Panc1 (cell line): ENCODE measurements at places on chromosomes 1 and 21. TPM values are rescaled to one million over a fixed set of nuclear protein-coding genes. Genes with fewer than 3 reads are reported as not detected.

DNA sequence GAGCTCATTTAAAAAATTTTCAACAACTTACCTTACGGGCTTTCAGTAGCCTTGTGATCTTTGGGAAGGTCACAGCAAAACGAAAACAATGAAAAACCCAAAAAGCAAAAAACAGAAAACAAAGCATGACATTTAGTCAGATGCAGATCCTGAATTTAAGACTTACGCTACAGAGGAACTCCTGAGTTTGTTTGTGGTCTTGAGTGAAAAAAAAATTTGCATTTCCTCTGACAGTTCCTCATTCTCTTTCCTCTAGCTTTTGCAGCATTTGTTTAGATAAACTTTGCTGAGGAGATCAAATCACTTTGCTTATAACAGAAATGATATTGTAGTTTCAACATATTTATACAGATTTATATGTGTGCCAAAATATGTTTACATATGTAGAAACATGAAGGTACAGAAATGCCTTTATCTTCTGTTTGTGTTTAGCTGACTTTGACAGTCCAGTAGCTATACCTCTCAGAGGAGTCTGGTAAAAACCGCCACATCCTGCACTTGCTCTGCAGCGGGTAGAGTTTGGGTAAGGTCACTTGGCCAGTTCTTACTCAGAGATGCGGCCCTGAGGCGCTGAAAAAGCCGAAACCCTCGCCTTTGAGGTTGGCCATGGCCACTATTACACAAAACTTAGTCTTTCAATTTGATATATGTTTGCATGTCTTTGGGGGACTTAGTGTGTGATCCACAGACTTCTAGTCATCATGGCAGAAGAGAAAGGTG is 142.5 kb downstream of the TNR start:
- no peak for DNase-seq

GRCh38 chr1:15902882-15903281 is 55.4 kb downstream of the SPEN start:
- DNase-seq: peak; percentile 71

Gene SPRR1A
- not detected for total RNA-seq

Gene HSD3B2
- 1.2 TPM for total RNA-seq

Gene MIB2
- total RNA-seq: 74.5 TPM

Gene SPRR3
- total RNA-seq: not detected

Gene TINAGL1
- 6.1 TPM for total RNA-seq

GRCh38 chr1:202245391-202245790 is 51.8 kb downstream of the LGR6 start:
- no peak for DNase-seq

DNA sequence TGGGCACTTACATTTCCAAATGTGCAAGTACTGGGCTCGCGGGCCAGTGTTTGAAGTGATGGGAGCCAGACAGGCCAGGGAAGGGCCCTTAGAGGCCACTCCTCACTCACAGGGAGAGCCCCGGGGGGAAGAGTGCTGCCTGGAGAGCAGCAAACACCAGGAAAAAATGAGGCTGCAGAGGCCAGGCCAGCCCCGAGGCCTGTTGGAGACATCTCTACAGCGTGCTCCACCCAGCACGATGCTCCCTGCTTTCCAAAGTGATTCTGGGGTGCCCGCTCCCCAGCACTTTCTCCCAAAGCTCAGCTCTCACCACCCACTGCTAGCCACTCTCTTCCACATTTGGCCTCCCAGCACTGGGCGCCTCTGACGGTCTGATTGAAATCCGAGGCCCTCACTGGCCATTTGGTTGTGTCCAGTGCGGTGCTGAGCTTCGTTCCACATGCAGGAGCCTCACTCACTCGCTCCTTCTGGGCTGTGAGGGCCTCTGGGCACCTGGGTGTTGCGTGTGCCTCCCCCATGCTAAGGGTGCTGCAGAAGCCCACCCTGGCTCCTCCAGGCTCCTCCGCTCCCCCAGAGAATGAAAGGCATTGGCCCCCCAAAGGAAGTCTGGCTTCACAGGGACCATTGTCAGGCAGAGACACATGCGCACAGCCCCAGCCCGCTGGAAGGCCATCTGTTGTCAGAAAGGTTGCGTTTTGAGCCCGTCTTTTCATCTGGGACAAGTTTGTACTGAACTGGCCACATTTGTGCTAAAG is 385.4 kb upstream of the VAMP3 start:
- DNase-seq: no peak

Gene OR2L3
- not detected for total RNA-seq

DNA sequence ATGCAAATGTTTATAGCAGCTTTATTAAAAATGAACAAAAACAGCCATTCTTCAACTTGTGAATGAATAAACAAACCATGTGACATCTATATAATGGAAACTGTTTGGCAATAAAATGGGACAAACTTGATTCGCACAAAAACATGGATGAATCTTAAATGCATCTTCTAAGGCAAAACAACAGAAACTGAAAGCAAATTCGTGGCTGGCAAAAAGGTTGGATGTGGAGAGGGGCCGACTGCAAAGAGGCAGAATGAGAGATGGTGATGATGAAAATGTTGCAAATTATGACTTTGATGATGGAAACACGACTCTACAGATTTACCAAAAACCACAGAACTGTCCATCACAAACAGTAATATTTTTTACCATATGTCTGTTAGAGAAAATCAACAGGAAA is 327.0 kb upstream of the NR5A2 start:
- DNase-seq: no peak

Gene OR2L5
- total RNA-seq: not detected

GRCh38 chr1:12341667-12342066 is 111.8 kb downstream of the VPS13D start:
- no peak for DNase-seq

Gene CENPF
- total RNA-seq: 156 TPM

- DNase-seq: no peak
Measured at GRCh38 chr1:77193951-77194350, 25.3 kb downstream of the PIGK start.

Gene SH2D2A
- 0.69 TPM for total RNA-seq

DNA sequence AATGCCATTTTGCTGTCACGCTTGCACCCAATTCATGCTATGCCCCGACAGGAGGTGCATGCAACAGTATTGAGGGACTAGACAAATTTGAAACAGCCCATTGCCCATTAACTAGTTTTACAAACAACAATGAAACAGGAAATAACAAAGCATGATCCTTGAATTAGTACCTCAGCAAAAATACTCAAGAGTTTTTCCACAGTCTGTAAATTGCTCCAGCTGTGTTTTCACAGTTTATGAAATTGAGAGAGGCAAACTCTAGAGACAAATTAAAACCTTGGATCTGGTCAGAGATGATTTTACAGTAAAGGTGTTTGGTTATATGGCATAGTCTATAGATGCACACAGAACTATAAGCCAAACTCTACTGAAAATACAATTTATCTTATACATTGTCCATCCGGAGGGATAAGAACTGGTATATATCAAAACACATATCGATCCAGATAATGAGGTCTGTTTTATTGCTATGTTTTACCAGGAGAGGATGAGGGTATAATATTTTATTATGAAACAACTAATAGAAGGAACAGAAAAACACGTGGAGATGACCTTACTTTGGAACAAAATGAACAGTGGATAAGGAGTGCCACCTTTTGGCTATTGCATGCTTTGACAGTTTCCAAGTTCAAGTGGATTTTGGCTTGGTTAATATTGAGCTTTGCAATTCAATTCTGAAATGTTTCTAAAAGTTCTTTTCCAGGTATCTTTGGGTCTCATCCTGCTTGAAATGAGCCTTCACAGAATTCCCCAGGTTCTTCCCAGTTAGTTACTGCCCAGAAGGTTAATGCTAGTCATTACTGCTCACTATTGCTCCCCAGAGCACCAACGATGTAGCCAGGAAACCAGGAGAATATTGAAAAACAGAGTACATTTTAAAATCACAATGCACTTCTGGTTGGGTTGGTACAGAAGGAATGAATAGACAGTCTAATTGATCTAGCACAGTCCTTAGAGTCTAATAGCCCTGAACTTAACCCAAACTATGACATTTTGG is 45.7 kb downstream of the ZC3H11B start:
- DNase-seq: peak; percentile 30

DNA sequence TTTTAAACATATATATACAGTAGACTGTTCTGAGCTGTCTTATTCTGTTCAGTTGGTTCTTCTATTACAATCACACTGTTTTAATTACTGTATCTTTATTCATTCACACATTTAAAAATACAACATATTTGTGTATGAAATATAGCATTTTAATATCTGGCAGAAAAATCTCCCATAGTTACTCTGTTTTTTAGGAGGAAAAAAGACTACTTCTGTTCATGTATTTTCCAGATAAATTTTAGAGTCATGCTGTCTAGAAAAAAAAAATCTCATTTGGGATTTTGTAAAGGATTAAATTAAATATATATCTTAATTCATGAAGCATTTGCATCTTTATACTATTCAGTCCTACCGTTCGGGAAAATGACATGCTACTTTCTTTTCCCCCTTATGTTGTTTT is 101.8 kb upstream of the CD34 start:
- no peak for DNase-seq

DNA sequence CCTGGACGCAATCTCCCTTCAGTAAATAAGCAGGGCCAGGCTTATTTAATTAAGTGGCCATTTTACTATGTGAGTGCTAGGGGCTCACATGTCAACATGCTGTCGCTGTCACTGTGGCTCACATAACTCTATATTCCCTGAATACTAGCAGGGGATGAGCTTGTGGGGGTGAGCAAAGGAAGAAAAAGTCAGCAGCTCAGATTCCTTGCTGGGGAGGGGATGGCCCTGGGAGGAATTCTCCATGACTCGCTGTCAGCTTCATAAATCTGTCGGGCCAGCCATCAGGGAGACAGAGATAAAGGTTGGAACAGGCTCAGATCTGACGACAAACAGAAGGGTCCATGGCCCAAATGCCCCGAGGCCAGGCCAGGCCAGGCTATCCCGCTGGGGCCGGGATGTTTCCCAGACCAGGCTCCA is 26.0 kb upstream of the PLEKHG5 start:
- no peak for DNase-seq

GRCh38 chr1:76562292-76562691 is 305.0 kb upstream of the ST6GALNAC5 start:
- DNase-seq: no peak

- DNase-seq: no peak
Measured at GRCh38 chr1:32052887-32053286, 19.9 kb upstream of the TMEM39B start.

Gene FCRL6
- total RNA-seq: not detected

DNA sequence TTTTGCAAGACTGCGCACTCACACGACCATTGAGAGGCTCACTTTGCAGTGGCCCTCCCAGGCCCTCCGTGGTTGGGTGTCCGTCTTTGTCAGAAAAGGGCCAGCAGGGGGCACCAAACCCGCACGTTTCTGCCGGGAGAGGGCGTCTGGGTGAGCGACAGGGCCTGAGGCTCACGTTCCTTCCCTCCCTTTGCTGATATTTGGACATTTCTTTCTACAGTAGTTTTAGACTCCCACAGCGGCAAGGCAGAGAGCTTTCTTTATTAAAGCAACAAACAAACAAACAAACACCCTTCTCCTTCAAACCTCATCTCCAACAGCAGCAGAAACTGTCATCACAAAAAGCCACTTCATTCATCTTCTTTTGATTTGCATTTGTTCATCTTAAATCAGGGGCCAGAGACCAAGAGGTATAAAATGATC is 79.2 kb upstream of the WDR26 start:
- no peak for DNase-seq

DNA sequence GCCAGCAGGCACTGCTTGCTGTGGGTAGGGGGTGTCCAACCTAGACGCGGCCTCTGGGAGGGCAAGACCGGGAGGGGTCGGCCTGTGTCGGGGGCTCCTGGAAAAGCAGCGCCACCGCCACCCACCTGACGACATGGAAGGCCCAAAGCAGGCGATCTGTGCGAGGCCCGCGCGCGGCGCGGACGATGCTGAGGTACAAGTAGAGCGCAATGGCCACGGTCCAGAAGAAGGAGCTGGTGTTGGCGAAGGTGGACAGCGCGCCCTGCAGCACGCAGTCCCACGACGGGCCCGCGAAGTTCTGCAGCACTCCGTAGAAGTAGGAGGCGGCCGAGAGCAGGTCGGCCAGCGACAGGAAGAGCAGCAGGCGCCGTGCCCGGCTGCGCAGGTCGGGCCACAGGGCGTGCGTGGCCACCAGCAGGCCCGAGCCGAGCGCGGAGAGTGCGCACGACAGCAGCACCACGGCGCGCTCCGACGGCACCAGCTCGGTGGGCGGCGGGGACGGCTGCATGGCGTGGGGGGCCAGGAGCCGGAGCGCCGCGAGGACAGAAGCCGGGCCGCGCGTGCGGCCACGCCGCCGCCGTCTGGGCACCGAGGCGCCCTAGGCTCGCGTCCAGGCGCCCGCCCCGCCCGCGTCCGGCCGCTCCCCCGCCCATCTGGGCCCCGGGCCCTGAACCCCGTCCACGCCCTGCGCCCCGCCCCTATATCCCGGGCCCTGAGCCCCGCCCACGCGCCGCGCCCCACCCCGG is at the start of gene GPR157:
Gene GPR157, minus strand, starts transcription at position 583 of the 746 bp plus-strand sequence. Its CDS starts 75 bp downstream, at position 508.
- no peak for DNase-seq

Gene TNFSF4
- total RNA-seq: 0.13 TPM

GRCh38 chr1:205286335-205286950 is 35.1 kb downstream of the NUAK2 start:
- no peak for DNase-seq

Gene TNFRSF9
- total RNA-seq: 0.23 TPM

- DNase-seq: peak; percentile 27
Measured at GRCh38 chr1:198156745-198157240, at the start of gene NEK7. NEK7 (plus strand) TSS chr1:198156998; CDS start chr1:198232581, 75,583 bp downstream.

- no peak for DNase-seq
Measured at GRCh38 chr1:112256411-112256810, 139.6 kb upstream of the CTTNBP2NL start.

Gene SELL
- 0.31 TPM for total RNA-seq

DNA sequence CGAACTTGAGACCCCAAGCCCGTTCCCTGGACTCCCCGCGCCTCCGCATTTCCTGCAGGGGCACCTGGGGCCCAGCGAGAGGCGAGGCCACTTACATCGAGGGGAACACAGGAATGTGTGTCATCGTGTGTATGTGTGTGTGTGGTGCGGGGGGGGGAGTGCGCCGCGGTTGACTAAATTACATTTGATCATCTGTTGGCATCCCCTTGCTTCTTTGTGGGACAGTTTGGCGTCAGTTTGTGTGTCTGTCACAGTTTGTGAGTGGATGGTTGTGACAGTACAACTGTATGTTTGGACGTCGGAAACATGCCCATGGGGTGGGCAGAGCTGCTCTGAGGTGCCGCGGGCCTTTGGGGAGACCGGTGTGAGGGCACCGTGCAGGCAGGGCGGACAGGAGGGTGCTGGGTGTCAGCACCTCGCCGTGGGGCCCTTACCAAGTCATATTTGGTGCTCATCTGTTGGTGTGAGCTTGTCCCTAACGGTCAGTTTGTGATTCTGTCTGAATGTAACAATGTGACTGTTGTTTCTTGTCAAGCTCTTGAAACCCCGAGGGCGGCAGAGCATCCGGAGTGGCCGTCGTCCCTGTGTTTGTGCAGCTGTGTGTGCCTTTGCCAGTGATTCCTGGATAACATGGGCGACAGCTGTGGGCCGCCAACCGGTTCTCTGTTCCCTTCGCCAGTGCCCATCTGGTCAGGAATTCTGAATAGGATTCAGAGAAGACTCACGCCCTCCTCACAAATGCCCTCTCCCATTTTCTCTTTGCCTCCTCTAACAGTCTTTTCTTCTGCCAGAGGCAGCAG is 899 bp downstream of the OPRD1 start:
- DNase-seq: no peak
